ENCODE measurements at places on chromosomes 2 and 18. TPM values are rescaled to one million over a fixed set of nuclear protein-coding genes. Genes with fewer than 3 reads are reported as not detected.

Gene SNED1
- total RNA-seq = 42.7 TPM

Gene ACMSD
- not detected for total RNA-seq

Gene EVA1A
- total RNA-seq = not detected

DNA sequence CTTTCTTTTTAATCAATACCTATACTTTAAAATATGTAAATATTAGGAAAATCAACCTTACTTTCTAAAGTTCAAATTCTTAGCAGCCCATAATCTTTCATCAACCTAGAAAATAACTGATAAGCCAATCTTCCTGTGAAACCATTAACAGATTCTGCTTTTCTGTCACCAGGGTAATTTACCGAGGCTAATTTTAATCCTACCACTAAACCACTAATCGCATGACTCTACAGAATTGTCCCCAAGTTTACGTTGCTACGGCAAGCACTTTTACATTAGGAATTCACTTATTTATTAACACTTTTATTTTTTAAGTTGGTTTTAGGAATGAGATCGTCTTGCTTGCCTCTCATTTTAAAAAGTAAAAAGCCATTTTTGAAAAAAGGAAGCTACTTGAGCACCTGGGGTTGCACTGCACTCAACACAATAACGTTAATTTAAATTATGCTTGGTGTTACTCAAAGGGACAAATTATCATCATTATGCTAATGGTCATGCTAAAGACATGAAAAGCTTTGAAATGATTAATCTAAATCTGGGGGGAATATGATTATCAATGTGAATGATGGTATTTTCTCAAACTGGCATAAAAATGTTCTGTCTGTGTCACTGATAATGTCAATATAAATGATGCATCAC lies 10.2 kb downstream of the ZNF516 start:
- no peaks in the 10 kb centered on the region for H3K4me1 ChIP-seq
- H3K27me3 ChIP-seq = no peaks in the 10 kb centered on the region
- no peak overlapping the region for H3K27ac ChIP-seq
- H3K36me3 ChIP-seq = no peaks in the 10 kb centered on the region

GRCh38 chr2:9025746-9026145 lies 22.3 kb upstream of the MBOAT2 start:
- H3K4me1 ChIP-seq = no peaks in the 10 kb centered on the region
- peaks cover 17% of the 10 kb centered on the region for H3K27me3 ChIP-seq
- H3K27ac ChIP-seq = no peak overlapping the region
- DNase-seq = no peak
- no peaks in the 10 kb centered on the region for H3K36me3 ChIP-seq

DNA sequence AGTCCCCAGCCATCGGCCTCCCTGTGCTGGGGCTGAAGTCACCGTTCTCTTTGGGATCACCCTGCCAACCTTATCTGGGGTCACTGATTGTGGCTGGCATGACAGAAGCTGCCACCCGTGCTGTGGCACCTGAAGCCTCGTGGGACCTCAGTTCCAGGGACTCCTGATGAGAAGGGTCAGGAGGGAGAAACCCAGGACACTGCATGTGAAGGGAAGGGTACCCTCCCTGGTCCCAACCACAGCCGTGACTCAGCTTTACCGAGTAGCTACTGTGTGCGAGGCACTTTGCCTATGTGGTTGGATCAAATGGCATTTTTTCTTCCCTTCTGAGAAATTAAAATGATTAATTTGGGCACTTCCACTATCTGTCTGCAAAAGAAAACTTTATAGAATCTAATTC lies 64.4 kb downstream of the SP110 start:
- peaks cover 4% of the 10 kb centered on the region for H3K4me1 ChIP-seq
- no peak overlapping the region for H3K27ac ChIP-seq
- H3K27me3 ChIP-seq = no peaks in the 10 kb centered on the region
- no peaks in the 10 kb centered on the region for H3K36me3 ChIP-seq

- no peaks in the 10 kb centered on the region for H3K36me3 ChIP-seq
- H3K27me3 ChIP-seq = peaks cover 15% of the 10 kb centered on the region
- H3K4me3 ChIP-seq = no peak overlapping the region
- no peak for DNase-seq
- H3K27ac ChIP-seq = no peak overlapping the region
- no peaks in the 10 kb centered on the region for H3K4me1 ChIP-seq
These were observed 456 bp downstream of the LRP1B start for GRCh38 chr2:142130111-142131009.

DNA sequence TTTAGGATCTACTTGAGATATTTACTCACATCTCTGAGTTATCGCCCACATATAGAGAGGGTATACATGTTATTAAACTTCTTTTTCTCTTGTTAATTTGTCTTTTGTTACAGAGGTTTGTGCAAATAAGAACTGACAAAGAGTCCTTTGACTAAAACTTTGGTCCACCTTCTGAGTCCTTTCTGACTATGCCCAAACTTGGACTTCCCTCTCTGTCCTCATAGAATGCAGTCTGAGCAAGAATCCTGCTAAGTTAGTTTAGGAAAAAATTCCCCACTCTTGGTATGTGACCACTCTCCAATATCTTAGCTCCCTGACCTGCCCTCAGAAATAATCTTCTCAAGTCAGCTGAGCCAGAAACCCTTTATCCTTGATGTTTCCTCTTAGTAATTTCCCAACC lies 257.5 kb upstream of the REG3G start:
- H3K36me3 ChIP-seq = no peaks in the 10 kb centered on the region
- DNase-seq = no peak
- no peak overlapping the region for H3K4me3 ChIP-seq
- H3K27me3 ChIP-seq = no peaks in the 10 kb centered on the region
- no peak overlapping the region for H3K27ac ChIP-seq

- H3K27ac ChIP-seq = no peak overlapping the region
- no peaks in the 10 kb centered on the region for H3K4me1 ChIP-seq
- no peaks in the 10 kb centered on the region for H3K27me3 ChIP-seq
- peaks cover 2% of the 10 kb centered on the region for H3K36me3 ChIP-seq
- no peak for DNase-seq
- H3K4me3 ChIP-seq = no peak overlapping the region
These were observed 30.3 kb downstream of the ALMS1 start for GRCh38 chr2:73415906-73416305.

Measured in CD4-positive, alpha-beta T cell (primary cell).